ENCODE measurements at places on chromosomes 3 and 15.

DNA sequence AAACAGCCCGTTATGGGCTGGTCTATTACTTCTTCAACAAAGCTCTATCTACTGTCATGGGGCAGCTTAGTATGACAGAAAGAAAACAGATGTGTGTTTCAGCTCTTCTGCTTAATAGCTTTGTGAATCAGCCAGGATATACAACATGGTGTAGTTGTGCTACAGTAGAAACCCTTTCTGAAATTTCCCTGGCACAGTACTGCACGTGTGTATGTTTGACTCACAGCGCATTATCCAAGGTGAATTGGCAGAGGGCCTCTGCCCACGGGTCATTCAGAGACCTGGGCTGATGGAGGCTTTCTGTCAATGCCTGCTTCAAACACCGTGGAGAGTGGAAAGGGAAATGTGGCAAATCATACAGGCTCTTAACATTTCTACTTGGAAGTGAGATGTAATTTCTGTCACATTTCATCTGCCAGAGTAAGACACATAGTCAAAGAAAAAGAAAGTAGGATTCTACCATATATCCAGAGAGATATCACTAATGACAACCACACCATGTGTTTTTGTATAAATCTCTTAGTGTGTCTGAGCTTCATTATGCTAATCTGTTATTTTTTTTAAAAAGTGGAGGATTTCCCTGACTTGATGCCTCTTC is 505.1 kb downstream of the CNTN4 start:
- DNase-seq = no peak

DNA sequence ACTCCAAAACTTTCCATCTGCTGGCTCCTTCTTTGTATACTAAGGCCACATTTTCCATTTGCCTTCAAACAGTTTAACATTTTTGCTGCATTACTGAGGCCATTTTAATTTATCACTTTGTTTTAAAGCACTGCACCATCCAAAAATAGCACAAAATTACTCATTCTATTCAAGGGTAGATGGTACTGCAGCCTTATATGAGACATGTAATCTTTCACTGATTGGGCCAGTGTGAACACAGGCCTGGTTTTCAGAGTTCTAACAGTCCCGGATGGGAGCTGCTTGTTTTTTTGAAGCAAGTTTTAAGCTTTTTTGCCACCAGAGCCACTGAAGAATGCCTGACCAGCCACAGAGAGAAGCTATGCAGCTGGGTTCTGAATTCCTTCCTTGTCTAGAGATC is 172.3 kb upstream of the TSC22D2 start:
- no peak for DNase-seq

- DNase-seq = no peak
Measured at GRCh38 chr3:114442246-114442645, 148.4 kb downstream of the TIGIT start.

DNA sequence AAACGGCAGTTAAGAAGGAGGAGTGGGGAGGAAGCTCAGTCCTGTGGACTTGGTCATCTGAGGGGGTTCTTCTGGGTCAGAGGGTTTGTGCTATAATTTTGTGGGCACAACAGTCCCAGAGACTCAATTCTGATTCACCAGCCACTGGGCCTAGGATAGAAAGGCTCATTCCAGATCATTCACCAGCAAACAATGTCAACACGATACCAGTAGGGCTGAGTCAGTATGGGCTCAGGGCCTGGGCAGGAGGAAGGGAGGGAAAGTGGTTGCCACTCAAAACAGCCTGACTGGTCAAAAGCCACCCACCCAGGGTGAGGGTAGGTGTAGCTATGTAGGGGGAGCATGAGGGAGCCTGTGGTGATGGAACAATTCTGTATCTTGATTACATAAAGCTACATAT is 86.9 kb upstream of the MEX3B start:
- DNase-seq = no peak

DNA sequence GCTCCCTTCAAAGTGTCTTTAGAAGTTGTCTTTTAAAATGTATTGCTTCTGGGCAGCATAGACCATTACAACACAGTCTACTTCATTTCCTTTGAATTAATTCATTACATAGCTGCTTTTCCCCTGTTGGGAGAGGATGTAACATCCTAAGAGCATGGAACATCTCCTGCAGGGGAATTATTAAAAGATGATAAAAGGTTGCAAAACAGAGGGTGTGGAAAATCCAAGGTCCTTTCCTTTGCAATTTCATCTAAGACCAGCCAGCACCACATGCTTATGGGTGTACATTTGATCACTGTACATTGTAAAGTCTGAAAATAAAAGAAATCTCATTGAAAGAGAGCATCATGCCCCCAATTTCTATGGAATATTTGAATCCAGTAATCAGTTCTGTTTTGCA is 57.4 kb downstream of the TIPARP start:
- DNase-seq = no peak

- DNase-seq = no peak
Measured at GRCh38 chr3:14211621-14212020, 33.0 kb downstream of the LSM3 start.
